ENCODE measurements at places on chromosomes 6 and 20.
A peak's percentile ranks its signal among the peaks of the same experiment; 100 is the strongest.

GRCh38 chr6:156189714-156190113 is 587.5 kb upstream of the ARID1B start:
- no peak for DNase-seq

- DNase-seq: no peak
These were observed 1.3 kb upstream of the CDKN1A start for GRCh38 chr6:36677059-36677749.

DNA sequence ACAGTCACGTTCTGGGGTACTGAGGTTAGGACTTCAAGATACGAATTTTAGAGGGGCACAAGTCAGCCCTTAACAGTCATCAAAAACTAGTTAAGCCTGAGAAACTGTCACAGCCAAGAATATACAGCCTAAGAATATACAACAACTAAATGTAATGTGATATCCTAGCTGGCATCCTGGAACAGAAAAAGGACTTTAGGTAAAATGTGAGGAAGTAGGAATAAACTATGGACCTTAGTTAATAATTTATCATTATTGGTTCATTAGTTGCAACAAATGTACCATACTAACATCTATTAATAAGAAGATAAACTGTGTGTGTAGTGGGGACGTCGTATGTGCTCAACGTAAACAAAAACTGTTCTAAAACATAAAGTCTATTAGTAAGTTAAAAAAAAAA is 1.1 kb downstream of the PNISR start:
- DNase-seq: no peak

GRCh38 chr20:17314264-17314663 is 87.4 kb downstream of the PCSK2 start:
- no peak for DNase-seq

GRCh38 chr20:44489223-44489622 is 13.5 kb downstream of the TTPAL start:
- no peak for DNase-seq

DNA sequence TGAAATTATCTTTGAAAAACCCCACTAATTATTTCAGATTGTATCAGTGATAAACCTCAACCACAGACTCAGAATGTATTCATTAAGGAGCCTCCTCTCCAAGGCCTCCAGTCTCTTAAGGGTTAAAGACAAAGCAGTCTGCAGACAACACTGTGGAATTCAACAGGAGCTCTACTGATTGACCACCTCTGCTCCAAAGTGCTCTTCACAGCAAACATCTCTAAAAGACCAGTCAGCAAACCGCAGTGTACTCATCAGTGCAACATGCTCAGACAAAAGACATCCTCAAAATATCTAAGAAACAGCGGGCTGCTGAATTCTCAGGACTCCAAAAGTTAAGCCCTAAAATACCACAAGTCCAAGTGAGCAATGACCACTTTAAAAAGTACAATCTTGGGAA is 42.0 kb downstream of the UQCC1 start:
- no peak for DNase-seq

- peak; percentile 16 for DNase-seq
These were observed 858 bp downstream of the RWDD1 start for GRCh38 chr6:116572162-116572561.

GRCh38 chr6:31826793-31827285 is 699 bp upstream of the HSPA1B start:
- DNase-seq: peak; percentile 58

- no peak for DNase-seq
These were observed 48.1 kb upstream of the AFDN start for GRCh38 chr6:167778497-167779128.

- DNase-seq: no peak
These were observed 204.9 kb downstream of the SOX4 start for GRCh38 chr6:21798468-21798867.

DNA sequence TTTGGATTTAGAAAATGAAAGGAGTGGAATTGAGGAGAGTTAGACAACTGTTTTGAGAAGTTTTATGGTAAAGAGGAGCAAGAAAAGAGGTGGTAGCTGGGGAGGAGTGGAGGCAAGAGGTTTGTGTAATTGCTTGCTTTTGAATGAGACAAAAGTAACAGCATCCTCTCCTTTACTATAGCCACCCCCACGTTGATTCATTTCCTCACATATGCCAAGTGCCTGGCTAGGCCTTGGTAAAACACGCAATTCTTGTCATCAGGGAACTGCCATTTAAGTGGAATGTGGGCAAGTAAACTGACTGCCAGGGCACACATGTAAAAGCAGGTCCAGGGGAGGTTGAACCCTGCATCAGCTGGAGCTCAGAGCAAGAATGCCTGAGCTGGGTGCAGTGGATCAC is 4.1 kb downstream of the MTRES1 start:
- DNase-seq: no peak

DNA sequence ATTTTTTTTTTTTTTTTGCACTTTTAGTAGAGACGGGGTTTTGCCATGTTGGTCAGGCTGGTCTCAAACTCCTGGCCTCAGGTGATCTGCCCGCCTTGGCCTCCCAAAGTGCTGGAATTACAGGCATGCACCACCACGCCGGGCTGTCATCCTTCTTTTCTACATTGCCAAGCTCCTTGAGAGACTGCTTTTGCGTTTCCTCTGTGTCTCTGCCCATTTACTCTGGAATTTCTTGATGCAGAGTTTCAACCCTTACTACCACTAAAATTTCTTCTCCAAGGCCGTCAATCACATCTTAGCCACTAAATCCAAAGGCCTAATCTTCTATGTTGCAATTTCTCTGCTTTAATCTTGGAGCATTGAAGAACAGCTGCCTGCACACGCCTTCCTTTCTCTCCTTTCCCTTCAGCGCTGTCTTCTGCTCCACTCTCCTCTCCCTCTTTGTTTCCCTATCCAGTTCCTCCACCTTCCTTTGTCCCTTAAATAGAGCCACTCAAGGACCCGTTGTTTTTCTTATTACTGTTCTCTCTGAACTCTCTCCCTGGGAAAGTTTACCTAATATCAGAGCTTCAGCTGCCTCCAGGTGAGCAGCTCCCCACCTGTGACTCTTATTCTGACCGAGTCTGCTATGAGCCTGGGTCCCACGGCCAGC is 98.8 kb downstream of the SLC35B3 start:
- DNase-seq: no peak

DNA sequence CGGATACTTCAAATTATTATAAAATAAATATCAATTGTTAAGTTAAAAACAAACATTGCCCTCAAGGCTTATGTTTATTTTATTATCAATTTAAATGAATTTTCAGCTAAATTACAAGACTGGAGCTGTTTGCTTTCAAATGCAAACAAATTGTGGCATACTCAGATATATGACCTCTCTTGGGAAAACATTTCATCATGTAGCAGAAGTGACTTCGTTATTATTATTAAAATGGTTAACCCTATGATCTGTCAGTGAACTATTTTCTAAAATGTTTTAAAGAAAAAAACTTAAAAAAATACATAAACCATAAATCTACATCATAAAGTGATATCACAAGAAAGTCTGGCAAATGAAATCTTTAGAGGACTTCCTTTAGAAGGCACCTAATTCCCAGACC is 72.5 kb downstream of the MAN1A1 start:
- no peak for DNase-seq

- no peak for DNase-seq
These were observed 10.3 kb upstream of the TAAR9 start for GRCh38 chr6:132527791-132528190.

DNA sequence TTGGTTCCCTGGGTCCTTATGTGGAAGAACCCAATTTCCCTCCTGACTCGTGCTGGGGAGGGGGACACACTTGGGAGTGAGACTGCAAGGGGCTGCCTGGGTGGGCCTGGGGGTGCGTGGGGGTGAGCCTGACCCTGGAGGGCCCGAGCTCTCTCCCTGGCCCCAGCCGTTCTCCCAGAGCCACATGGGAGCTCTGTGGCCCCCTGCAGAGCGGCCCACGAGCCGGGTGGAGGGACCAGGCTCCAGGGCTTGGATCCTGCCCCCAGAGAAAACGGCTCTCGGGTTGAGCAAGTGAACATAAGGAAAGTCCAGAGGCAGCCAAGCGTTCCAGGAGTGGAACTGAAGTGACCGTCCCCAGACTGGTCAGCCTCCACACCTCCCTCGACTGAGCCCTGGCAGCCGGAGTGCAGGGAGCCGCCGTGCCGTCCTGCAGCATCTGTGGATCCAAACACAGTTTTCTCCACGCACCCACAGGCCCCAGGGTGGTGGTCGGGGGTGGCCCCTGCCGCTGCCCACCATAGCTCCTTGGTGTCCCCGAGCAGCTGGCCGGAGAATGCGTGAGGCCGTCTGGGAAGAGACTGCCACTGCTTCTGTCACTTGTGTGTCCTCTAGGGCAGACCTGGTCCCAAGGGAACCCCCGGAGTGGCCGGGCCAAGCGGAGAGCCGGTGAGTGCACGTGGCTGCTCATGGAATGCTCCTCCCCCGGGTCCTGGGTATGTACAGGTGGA is 10.6 kb downstream of the COL9A3 start:
- DNase-seq: no peak

GRCh38 chr20:60690771-60691170 is 561.3 kb upstream of the CDH4 start:
- DNase-seq: no peak

GRCh38 chr6:72374172-72374571 is 247.7 kb upstream of the KCNQ5 start:
- DNase-seq: no peak

DNA sequence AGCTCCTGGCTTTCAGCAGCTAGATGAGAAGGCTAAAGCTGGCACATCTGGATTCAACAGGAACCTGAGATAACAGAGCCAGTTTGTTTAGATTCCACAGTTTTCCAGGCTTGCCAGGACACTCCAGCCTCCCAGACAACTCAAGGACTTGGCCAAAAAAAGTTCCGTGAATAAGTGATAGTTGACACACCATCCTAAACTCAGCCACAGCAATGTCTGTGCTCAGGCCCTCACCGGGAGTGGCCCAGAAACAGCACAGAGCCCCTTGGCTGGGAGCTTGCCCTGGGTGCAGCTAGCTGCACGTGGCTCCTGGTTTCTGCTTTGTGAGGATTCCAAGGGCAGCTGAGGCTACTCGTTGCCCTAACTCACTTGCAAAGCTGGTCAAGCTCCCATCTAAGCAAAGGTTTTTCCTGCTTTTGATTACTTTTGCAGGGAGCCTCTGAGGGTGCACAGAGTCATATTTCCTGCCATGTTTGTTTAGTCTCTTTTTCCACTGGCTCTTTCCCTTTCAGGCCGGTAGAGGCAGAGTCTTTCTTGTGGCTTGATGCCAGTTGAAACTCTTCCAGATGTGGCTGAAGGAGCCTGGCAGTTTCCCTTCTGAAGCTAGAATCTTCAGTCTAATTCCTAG is 118.3 kb upstream of the ECI2 start:
- DNase-seq: no peak

DNA sequence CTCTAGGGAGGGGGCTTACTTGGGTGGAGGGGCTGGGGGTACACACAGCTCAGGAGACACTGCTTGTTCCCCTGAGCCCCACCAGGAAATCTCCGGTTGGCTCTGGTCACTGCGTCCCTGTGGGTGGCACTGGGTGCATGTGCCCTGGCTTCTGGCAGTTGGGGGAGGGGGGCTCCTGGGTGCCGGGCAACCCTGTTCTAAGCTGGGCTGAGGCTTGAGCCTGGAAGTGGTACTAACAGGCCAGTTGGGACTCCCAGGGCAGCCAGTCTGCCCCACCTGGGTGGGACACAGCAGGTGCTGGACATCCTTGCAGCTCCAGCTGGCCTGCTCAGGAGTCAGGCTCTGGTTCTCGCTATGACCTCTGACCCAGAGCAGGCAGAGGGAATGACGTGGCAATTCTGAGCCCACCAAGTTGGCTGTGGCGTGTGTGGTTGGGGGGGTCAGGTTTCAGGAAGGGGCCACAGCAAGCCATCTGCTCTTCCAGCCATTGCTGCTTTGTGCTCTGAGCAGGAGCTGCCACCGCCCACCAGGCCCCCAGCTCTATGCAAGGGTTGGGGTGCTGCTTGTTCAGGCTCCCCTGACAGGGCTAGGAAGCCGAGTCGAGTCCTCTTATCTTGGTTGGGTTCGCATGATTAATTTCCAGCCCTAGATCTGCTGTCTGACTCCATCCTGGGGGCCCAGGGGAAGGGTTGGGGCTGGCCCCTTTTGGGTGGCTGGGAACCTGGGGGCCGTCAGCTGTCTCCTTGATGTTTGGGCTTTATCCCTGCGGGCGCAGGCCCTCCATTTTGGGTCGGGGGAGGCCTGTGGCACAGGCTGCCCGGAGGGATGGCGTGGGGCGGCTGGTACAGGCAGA is 590 bp downstream of the C20orf204 start:
- DNase-seq: no peak

DNA sequence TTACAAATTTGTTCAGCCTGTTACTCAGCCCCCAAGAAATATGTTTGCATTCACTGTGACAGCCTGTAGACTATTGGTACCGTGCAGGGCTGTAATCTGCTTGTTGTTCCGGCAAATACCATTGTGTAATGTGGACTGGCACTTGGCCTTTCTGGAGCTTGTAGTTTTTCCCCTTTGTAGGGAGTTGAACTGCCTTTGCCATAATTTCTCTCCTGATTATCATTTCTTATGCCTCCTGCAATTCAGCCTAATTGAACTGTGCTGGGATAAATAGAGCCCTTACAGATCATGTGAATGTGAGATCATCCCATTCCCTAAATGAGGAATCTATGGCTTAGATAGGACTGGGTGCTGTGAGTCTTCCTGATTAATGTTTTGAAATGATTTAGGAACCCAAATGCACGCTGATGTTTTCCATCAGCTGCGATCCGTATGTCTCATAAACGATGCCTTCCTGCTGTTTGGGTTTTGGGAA is 185.1 kb downstream of the JARID2 start:
- DNase-seq: no peak

DNA sequence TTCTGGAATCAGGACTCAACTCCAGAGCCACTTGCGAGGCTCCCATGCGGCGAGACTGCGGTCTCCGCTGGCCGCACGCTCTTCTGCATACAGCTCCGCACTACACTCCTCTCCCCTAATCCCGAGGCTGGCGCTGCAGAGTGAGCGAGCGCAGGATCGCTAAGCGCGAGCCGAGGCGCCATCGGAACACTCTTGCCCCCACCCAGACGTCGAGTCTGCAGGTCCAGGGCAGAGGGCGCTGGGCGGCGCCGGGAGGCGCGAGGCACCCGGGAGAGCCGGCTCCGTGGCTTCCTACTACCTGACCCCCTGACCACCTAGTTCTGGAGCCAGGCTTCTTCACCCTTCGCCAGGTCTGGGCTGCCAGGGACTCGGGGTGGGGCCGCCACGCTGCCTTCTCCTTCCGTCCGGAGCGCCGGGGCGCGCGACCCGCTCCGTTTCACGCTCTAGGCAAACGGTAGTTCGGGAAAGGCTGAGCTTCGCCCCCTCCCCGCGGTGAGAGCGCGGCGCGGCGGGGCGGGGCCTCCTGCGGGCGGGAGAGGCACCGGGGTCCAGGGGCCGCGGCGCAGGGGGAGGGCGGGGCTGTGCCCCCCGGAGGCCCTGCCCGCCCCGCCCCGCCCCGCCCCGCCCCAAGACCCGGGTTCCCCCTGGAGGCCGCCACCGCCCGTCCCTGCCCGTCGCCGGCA is 5.4 kb upstream of the TUBB2A start:
- peak; percentile 62 for DNase-seq

GRCh38 chr20:40991181-40991889 is 37.3 kb upstream of the TOP1 start:
- no peak for DNase-seq

- no peak for DNase-seq
These were observed 10.5 kb upstream of the TAB2 start for GRCh38 chr6:149306967-149307366.

GRCh38 chr6:53837865-53838769 is 43.3 kb downstream of the LRRC1 start:
- no peak for DNase-seq

Measured in stimulated activated CD4-positive, alpha-beta T cell treated with anti-CD3 and anti-CD28 coated beads, Interleukin-2, amount 100 ng/mL, for 24 hours (primary cell).